ENCODE measurements at places on chromosomes 3 and 15. TPM values are rescaled to one million over a fixed set of nuclear protein-coding genes. Genes with fewer than 3 reads are reported as not detected.

MNS1 gene
- 0.23 TPM for total RNA-seq

GREM1 gene
- not detected for total RNA-seq

CAMKV gene
- total RNA-seq = not detected

ROPN1 gene
- not detected for total RNA-seq

CPNE9 gene
- total RNA-seq = 0.25 TPM

PODXL2 gene
- 2.9 TPM for total RNA-seq

CD276 gene
- 0.96 TPM for total RNA-seq

ROBO2 gene
- total RNA-seq = not detected

SAMMSON gene
- not detected for total RNA-seq

CASR gene
- total RNA-seq = not detected

SMAD6 gene
- total RNA-seq = 0.40 TPM

SNAPC5 gene
- total RNA-seq = 24.5 TPM

FANCD2OS gene
- total RNA-seq = not detected

CD200 gene
- 5.2 TPM for total RNA-seq

ZFAND6 gene
- 56.4 TPM for total RNA-seq

CLEC3B gene
- 0.37 TPM for total RNA-seq

XYLB gene
- total RNA-seq = 7.0 TPM

B4GALT4 gene
- total RNA-seq = 16.1 TPM

AP2M1 gene
- total RNA-seq = 222 TPM

GOLGA8R gene
- total RNA-seq = 2.7 TPM

NR1I2 gene
- total RNA-seq = not detected

FRMD5 gene
- 0.15 TPM for total RNA-seq
